Epithelial cell of proximal tubule (primary cell): ENCODE measurements at places on chromosomes 7 and 10. TPM values are rescaled to one million over a fixed set of nuclear protein-coding genes. Genes with fewer than 3 reads are reported as not detected.

- no peak for DNase-seq
Observed at GRCh38 chr7:19066170-19066569, 51.3 kb downstream of the TWIST1 start.

The PTPN20 gene
- 1.0 and 1.3 TPM in 2 replicates for total RNA-seq

The PAX2 gene
- total RNA-seq: 7.5 and 20.2 TPM in 2 replicates

The CPEB3 gene
- 0.52 and 0.58 TPM in 2 replicates for total RNA-seq

GRCh38 chr7:37924491-37925041, 4.1 kb downstream of the EPDR1 start:
- DNase-seq: no peak
